Activated T-cell treated with anti-CD3 and anti-CD28 coated beads, Interleukin-2, amount 50 U/mL, for 72 hours (primary cell): ENCODE measurements at places on chromosomes 2 and 18. TPM values are rescaled to one million over a fixed set of nuclear protein-coding genes. Genes with fewer than 3 reads are reported as not detected.

DNA sequence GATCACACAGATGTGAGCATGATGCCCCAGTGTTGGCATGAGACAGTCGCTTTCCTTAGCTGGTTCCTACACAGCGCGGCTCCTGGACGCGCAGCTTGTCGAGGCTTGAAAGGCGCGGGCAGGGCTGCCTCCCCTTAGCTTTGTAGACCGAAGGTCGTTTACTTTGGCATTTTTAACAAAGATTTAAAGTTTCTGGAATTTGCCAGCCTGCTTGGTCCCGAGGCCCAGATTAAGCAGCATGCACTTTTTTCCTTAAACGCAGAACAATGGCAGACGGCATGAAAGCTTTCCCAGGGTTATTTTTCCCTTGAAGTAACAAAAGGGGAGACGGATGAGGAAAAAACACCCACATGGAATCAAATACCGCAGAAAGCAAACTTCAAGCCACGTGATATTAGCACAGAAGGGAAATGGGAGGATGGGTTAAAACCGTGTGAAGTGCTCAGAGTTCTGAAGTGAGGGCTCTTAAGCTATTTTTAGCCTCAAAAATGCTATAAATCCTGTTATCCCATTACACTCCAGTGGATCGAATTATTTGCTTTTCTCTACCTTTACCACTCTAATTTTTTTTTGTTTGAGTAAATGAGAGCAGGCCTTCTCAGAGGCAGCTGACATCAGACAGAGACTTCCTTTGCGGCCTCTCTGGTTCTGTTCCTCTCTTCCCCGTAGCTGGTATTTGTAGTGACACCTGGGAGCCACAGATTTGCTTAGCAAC, 55.7 kb downstream of the NPAS2 start:
- no peak for DNase-seq
- peak overlapping the region; percentile 19 for H3K4me3 ChIP-seq
- peaks cover 1% of the 10 kb centered on the region for H3K36me3 ChIP-seq
- no peak overlapping the region for H3K27ac ChIP-seq
- H3K4me1 ChIP-seq: peaks cover 31% of the 10 kb centered on the region
- no peaks in the 10 kb centered on the region for H3K27me3 ChIP-seq

DNA sequence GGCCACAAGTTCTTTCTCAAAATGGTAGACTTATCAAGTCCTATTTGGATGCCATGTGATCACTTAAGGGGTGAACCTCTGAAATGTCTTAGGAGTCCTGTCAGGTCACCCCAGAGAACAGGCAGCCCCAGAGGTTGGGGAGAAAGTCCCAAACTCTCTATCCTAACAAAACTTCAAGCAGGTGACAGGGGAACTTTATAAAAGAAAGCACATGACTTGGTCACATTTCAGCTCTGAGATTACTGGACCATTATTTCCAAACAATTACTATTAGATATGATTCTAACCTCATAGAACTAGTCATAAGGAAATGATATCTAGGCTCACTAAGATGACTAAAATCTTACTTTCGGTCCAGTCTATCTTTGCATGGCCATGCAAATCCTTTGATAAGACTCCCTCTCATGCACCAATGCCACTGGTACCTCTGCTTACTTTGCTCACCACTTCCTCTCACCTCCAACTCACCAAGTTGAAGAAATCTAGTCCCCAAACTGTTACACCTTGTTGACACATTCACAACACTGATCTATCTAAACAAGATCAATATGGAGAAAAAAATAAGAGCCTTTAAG, 107.0 kb downstream of the GALNT14 start:
- no peaks in the 10 kb centered on the region for H3K4me1 ChIP-seq
- H3K27me3 ChIP-seq: peaks cover 9% of the 10 kb centered on the region
- no peak overlapping the region for H3K4me3 ChIP-seq
- H3K36me3 ChIP-seq: no peaks in the 10 kb centered on the region
- H3K27ac ChIP-seq: no peak overlapping the region

DNA sequence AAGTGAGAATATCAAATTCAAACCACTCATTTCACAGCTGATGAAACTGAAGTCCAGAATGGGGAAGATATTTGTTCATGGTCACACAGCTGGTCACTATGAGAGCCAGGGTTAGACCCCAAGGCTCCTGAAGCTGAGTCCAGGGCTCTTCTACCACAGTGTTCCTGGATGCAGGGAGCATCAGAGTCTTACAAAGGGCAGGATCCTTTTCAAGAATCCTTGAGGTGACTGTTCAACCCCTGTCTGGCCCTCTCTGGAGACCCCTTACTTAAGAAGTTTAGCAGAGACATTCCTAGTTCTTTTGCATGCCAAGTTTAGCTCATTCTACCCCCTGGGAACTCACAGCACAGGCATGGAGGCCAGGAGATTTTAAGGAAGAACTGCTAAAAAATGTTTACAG, 15.7 kb downstream of the PROKR1 start:
- H3K4me3 ChIP-seq: no peak overlapping the region
- no peaks in the 10 kb centered on the region for H3K36me3 ChIP-seq
- peaks cover 11% of the 10 kb centered on the region for H3K27me3 ChIP-seq
- no peak overlapping the region for H3K27ac ChIP-seq
- DNase-seq: no peak

- peaks cover 7% of the 10 kb centered on the region for H3K36me3 ChIP-seq
- H3K27me3 ChIP-seq: no peaks in the 10 kb centered on the region
- DNase-seq: no peak
- H3K4me3 ChIP-seq: no peak overlapping the region
These were observed 34.3 kb downstream of the MSH2 start for GRCh38 chr2:47437287-47437686.

GRCh38 chr2:241519669-241520068, 11.3 kb upstream of the STK25 start:
- H3K36me3 ChIP-seq: peaks cover 5% of the 10 kb centered on the region
- DNase-seq: no peak
- H3K27ac ChIP-seq: no peak overlapping the region
- H3K27me3 ChIP-seq: peaks cover 6% of the 10 kb centered on the region
- no peak overlapping the region for H3K4me3 ChIP-seq
- peaks cover 21% of the 10 kb centered on the region for H3K4me1 ChIP-seq

SNRNP200 gene
- total RNA-seq: 188 TPM

FRZB gene
- total RNA-seq: not detected

RTKN gene
- total RNA-seq: 3.1 TPM
